ENCODE measurements at places on chromosomes 7 and 10.

DNA sequence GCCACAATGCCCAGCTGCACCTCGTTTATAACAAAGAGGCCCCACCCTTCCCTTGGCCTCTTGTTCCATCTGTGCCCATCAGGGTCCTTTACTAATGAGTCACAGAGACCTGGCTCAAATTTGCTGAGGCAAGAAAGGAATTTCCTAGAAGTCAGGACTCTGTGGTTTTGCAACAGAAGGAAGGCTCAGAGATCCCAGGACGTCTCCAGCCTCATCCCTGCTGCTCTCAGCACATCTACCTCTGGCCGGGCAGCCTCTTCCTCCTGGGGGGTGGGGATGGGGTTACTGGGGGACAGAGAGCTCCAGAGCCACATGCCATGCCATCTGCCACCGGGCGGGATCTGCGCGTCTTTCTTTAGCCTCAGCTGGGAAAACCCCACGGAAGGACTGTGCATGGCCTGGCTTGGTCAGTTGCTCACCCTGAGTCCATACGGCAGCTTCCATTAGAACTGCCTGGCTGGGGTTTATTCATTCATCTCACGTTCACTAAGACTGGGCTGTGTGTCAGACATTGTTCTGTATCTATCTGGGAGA is 41.9 kb upstream of the PSMG3 start:
- no peak for DNase-seq

DNA sequence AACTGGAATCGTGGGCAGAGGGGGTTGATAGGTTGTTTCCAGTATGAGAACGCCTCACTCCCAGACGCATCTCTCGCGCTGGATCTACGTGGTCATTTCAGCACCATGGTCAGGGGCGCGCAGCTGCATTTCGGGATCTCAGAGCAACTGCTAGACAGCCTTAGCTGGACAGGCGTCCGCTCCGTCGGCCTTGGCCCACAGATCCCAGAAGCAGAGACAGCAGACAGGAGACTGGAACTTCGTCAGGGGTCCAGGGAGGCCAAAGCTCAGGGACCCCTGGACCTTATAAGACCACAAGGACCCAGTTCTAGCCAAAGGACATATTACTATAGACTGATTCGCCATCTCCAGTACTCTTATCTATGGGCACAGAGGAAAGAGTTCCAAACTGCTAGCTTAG is 5.3 kb downstream of the NEUROG3 start:
- no peak for DNase-seq

GRCh38 chr10:67621834-67622233 is 74.2 kb downstream of the CTNNA3 start:
- DNase-seq = no peak

DNA sequence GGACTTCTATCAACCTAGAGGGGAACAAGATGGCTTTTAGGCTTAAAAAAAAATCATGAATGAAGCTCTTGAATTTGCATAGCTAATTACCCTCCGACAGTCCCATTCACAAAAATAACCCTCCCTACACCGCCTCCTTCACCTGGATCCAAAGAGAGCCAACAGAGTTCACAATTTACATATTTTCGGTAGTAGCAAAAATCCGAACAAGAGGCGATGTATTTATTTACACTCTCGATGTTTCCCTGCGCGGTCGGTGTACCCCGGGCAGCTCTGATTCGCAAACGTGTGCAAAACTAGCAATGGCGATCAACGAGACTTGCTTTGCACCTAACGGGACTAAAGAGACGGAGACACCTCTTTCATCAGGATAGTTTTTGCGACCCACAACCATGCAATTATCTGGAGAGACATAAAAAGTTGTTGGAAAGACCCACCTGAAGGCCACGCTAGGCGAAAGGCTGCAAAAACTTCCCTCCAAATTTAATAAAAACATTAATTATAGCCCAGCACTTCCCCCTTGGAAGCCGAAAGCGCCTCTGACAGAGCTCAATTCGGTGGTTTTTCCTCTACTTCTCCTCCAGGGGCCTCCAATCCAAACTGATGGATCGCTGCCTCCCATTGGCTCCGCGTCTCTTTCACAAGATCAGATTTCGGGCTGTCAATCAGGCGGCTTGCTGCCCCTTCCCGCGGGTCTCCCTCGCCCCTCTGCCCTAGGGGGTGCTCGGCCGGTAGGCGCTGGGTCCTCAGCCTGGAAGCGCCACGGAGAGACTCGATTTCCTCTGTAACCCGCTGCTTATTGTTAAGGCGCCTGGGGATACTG is at the start of gene ETV1:
ETV1 (minus strand) TSS at position 541 of the 823 bp plus-strand sequence. CDS start 614 bp downstream, outside the sequence.
- DNase-seq = no peak

DNA sequence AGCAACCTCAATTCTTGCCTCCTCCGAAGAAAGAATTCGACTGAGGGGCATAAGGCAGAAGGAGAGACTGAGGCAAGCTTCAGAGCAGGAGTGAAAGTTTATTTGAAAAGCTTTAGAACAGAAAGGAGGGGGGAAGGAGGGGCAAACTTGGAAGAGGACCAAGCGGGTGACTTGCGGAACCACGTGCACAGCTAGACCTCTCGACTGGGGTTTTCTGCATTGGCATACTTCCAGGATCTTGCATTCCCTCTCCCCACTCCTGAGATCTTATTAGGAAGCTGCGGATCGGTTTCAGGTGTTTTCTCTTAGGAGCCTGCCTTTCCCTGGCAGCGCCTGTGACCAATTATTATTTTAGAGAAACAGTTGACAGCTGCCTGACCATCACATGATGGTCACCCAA is 20.3 kb upstream of the CPXM2 start:
- peak; percentile 51 for DNase-seq

- DNase-seq = no peak
Measured at GRCh38 chr7:97801108-97801507, 69.2 kb downstream of the TAC1 start.

GRCh38 chr7:28410628-28411531 is 1.4 kb upstream of the CREB5 start:
- DNase-seq = no peak

DNA sequence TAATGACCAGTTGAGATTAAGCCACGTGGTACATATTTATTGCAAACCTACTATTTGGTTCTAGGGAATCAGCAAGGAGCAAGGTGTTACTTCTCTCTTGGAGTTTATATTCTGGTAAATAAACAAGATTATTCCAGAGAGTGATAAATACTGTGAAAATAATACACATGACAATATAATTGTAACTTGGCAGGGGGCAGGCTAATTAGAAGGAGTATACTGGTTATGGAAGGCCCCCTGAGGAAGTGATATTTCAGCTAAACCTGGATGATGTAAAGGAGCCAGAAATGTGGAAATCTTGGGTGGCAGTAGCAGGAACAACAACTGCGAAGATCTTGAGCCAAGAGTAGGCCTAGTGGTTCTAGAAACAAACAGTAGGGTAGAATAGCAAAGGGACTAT is 111.8 kb downstream of the SDK1 start:
- DNase-seq = no peak

DNA sequence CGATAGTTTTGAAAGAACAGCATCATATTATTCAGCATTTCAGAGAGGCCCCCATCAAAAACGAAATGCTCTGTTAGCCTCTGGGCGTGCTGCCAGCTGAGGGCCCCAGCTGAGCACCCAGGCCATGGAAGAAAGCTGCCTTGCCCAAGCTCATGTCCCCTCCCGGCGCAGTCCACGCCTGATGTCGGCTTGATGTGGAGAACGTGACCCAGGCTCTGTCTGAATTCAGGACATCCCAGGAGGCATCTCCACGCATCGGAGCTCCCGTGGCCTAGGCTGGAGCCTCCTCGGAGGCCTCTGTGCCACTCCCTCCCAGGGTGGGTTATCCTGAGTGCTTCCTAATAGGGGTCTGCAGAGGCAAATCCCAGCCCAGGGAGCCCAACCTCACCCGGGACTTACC is 218.3 kb upstream of the AKR1E2 start:
- no peak for DNase-seq

GRCh38 chr7:102908676-102909075 is 4.1 kb upstream of the LRRC17 start:
- DNase-seq = no peak

DNA sequence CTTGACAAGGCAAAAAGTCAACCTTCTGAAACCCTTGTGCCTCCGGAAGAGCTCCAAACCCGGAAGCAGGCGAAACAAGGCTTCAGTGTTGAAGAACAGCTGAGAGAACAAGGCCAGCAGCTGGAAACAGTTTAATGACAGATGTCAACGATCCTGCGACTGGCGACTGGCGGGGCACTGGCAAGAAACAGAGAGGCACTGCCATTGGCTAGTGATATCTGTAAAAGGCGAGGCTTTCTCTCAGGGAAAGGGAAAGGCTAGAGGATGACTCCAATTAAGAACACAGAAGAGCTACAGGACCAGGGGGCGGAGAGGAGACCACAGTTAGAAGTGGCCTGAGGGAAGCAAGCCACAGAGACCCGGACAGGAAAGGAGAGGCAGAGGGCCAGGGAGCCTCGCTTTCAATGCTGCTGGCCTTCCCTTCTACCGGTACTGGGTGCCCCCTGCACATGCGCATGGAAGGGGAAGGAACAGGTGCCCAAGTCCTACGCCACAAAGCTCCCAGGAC is 19.4 kb downstream of the ITGB1 start:
- no peak for DNase-seq

- no peak for DNase-seq
Measured at GRCh38 chr7:13062631-13063030, 375.2 kb downstream of the ARL4A start.

DNA sequence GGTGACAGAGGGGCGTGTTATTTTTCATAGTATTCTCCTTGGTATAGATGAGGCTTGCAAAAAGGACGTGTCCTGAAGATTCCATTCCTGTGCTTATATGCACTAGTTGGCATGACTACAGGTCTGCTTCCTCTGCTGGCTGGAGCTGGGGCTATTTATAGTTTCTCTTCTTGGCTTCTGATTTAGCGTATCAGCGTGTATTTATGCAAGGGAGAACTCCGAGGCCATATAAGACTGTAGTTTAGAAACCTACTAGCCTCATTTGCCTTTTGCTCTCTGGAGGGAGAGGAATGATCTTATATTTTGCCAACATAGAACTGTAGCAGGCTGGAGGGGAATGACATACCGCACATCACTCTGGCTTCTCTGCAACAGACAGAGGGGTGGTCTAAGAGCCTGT is 39.7 kb downstream of the CACNB2 start:
- no peak for DNase-seq

GRCh38 chr10:32981760-32982159 is 23.7 kb upstream of the ITGB1 start:
- DNase-seq = peak; percentile 48

- no peak for DNase-seq
Measured at GRCh38 chr7:6228361-6229229, 43.8 kb downstream of the CYTH3 start.

- no peak for DNase-seq
Measured at GRCh38 chr7:142556740-142557139, 192.5 kb upstream of the PRSS1 start.

DNA sequence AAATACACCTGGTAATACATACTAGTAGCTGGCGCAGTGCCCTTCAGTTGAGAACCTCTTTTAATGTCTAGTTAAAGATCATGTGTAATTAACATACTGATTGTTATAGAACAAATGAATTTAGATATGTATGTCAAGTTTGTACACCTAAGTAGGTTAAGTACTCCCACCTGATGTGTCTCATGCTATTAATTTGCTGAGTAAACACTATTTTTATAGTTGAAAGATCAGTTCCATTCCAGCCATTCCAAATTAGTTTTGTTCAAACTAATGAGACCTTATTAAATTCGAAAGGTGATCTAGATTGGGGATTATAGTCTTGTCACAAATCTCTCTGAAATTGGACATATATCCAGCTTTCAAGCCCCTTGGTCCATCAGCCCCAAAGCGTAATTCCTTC is 710.0 kb downstream of the LRMDA start:
- DNase-seq = no peak

DNA sequence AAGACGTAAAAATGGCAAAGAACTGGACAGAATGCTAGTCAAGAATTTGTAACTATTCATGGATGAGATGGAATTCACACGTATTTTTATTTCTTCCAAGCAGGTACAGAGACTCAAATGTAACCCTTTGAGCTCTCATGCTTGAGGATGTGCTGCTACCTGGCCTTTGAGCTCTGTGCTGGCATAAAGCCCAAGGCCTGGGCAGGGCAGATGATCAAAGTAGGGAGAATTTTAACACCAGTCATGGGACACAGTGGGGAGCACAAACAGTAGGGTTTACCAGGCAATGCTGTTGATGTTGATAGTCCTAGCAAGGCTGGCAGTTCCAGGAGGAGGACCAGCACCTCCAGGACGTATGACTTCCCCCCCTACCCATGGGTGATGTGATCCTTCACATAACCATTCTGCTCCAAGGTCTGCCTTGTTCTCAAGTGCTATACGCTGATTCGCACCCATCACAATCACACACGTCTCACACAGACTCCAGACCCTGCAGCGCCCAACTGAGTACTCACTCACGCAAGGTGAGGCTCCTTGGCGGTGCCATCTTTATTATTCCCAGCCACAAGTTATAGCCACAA is 48.6 kb upstream of the DLG5 start:
- no peak for DNase-seq

- no peak for DNase-seq
Measured at GRCh38 chr10:75203724-75204123, 6.9 kb upstream of the VDAC2 start.

GRCh38 chr7:28531291-28531690 is 119.0 kb downstream of the CREB5 start:
- no peak for DNase-seq

GRCh38 chr7:135558337-135558767 is 635 bp downstream of the NUP205 start:
- DNase-seq = peak; percentile 75

GRCh38 chr10:76786504-76787072 is 851.0 kb downstream of the KCNMA1 start:
- no peak for DNase-seq

- no peak for DNase-seq
Measured at GRCh38 chr10:34319197-34319846, 495.8 kb downstream of the PARD3 start.

DNA sequence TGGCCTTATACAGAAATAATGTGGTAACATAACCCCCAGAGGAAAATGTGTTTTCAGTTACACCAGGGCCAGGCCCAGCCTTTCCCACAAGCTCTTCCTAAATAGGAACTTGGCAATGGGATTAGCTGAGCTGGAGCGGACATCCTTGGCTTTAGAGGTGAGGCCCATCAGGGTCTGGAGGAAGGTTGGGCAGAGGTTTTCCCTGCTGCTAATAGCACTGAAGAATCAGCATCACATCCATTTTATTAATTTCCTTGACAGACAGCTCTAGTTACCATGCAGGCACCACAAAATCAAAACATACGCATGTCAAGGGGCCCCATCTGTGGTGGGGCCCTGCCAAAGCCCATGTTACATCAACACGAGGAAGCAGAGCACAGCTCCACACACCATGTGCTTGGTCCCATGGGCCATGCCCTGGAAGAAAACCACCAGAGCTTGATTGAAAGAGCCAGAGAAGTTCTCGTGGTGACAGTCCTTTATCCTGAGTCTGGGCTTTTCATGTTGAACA is 566.6 kb downstream of the KCNMA1 start:
- DNase-seq = no peak

GRCh38 chr7:47896809-47897423 is 51.4 kb downstream of the PKD1L1 start:
- DNase-seq = no peak

GRCh38 chr7:149728491-149729375 is 44.7 kb downstream of the ZNF467 start:
- DNase-seq = no peak

DNA sequence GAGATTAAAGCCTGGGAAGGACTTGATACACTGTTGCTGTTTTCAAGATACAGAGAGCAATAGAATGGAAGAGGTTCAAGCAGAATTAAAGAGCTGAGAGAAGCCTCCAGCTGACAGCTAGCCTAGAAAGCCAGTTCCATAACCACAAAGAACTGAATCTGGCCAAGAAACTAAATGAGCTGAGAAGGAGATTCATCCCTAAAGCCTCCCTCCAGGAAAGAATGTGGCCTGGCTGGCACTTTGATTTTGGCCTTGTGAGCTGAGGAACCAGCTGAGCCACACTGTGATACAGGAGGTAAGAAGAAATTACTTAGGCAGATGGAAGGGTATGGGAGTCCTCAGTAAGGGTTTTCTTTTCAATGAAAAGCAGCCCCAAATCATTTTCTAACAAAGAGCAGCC is 324.1 kb downstream of the PHF14 start:
- no peak for DNase-seq

Measured in Jurkat, Clone E6-1 (cell line).